CD4-positive, alpha-beta T cell (primary cell): ENCODE measurements at places on chromosomes 6 and 20.

- no peak for DNase-seq
These were observed 35.1 kb downstream of the TULP4 start for GRCh38 chr6:158347335-158347734.

- no peak for DNase-seq
These were observed 150.8 kb downstream of the NRN1 start for GRCh38 chr6:5855787-5856470.

GRCh38 chr20:37226889-37227288, 34.7 kb downstream of the GHRH start:
- DNase-seq: no peak

- DNase-seq: no peak
These were observed 112.3 kb downstream of the ARID1B start for GRCh38 chr6:156889469-156889868.

GRCh38 chr6:8113131-8113654, 10.8 kb upstream of the EEF1E1 start:
- DNase-seq: no peak

DNA sequence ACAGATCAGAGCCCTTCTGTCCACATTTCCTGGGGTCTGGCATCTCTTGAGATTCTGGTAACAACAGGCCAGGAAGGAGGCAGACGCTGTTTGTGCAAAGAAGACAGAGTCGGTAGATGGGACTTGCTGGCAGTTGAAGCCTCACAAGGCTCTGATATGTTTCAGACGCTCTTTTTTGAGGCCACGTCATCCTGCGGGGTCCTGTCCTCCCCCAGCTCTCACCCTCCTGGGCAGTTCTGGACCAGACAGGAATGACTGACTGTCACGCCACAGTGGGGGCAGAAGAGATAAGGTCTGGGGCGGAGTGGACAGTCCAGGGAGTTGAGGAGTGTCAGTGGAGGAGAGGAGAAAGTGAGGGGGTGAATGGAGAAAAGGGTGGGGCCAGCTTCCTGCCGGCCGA, 87.1 kb upstream of the SULF2 start:
- DNase-seq: no peak

DNA sequence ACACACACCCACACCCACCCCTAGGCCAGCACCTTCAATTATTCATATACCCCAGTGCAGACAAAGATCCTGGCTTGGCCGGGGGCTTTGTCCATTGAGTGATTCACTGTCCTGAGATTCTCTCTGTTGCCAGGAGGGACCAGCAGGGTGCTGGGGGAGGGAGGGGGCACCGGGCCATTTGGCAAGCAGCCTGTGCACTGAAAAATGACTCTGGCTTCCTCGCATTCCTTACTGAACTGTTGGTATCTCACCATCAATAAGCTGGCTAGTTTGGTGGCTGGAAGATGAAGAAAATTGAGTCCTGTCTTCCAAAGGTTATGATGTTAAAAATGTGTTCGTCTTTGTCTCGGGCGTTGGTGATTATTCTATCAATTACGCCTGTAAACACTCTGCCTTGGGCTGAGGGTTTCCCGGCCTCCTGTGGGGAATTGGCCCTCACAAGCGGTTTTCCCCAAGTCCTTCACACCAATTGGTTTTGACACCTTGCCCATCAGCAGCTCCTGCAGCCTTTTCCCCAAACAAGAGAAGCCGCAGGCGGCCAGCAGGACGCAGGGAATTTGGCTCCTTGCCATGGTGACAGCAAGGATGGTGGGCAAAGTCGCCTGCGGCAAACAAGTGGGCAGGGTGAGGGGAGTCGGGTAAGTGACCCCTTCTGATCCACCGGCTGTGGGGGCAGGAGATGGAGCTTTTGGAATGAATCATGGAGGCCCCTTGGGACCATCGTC, 4.9 kb downstream of the VSTM2L start:
- no peak for DNase-seq

DNA sequence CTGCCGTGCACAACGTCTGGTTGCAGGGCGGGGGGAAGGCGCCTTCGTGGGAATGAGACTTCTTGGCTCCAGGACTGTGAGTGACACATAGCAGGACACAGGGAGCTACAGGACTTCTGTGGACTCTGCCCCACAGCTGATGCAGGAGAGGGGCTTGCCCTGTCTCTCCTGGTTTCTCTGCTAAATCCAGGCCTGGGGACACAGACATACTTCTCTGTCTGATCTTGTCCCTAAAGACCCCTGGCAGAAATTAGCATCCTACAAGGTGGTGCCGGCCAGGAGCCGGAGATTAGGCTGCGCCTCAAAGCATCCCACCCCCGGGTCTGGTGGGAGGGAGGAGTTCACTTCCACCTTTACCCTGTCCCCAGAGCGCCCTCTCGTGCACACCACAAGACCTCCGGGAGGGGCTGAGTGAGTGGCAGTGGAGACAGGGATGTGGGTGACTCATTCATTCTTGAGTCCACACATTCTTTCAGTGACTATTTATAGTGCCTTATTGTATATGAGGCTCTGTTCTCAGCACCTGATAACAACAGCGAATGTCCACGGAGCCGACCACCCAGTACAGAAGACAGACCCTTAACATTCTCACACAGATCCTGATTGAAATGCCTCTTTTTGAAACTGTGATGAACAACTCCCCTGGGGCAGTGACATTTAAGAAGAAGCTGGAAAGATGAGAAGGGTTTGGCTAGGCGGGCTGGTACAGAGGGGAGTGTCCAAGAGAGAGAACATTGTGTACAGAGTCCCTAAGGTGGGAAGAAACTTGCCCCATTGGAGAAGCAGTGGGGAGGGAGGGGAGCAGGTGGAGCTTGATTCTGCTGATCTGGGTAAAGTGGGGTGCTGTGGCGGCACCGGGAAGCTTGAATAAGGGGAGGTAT, 39.0 kb downstream of the GMPR start:
- DNase-seq: no peak

DNA sequence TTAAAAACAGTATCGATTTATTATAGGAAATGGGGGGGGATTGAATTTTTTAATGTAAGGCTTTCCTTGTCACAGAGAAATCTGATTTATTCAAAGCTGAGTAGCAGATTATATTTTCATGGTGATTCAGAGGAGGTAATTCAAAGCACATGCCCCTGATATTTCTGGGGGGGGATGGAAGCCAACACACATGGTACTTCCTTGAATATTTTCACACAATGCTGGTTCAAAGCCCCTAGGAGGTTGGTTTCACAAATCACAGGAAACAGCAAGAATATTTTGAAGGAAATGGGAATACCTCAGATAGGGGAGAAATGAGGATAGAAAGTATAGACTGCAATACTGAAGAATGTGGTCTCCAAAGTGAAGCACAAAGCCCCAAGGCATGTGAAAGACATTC, 98.8 kb downstream of the RTN4IP1 start:
- no peak for DNase-seq

DNA sequence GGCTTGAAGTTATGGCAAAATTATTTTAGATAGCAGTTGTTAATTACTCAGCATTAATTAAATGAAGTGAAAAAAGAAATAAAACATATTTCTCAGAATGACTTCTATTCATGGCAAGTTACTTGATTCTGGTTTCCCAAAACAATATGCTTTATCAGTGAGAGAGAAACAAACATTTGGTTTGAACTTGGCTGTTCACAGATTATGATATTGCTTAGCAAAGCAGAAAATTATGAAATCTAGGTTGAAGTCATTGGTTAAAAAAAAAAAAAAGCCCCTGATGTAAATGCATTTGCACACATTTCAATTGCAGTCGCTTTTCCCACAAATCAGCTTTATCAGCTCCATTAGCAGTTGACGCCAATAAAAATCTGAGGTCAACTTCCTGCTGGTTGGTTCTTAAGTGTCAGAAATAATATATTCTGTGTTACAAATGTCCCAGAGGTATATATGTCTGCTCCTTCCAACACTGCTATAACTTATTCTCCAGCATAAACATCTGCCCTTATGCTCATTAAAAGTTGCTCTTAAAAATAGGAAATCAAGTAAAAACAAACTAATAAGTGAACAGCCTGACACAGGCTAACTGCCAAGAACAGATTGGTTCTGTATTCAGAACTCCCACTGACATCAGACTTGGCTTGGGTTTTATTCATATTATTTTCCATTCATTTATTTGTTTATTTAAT, 275.4 kb downstream of the PHF3 start:
- no peak for DNase-seq

GRCh38 chr20:16265334-16265733, 307.9 kb downstream of the KIF16B start:
- DNase-seq: no peak

GRCh38 chr20:46903937-46904336, 9.3 kb downstream of the EYA2 start:
- no peak for DNase-seq

- DNase-seq: no peak
These were observed 135.8 kb upstream of the MAP3K7 start for GRCh38 chr6:90722648-90723047.

GRCh38 chr6:7604003-7604402, 14.0 kb downstream of the SNRNP48 start:
- DNase-seq: no peak

DNA sequence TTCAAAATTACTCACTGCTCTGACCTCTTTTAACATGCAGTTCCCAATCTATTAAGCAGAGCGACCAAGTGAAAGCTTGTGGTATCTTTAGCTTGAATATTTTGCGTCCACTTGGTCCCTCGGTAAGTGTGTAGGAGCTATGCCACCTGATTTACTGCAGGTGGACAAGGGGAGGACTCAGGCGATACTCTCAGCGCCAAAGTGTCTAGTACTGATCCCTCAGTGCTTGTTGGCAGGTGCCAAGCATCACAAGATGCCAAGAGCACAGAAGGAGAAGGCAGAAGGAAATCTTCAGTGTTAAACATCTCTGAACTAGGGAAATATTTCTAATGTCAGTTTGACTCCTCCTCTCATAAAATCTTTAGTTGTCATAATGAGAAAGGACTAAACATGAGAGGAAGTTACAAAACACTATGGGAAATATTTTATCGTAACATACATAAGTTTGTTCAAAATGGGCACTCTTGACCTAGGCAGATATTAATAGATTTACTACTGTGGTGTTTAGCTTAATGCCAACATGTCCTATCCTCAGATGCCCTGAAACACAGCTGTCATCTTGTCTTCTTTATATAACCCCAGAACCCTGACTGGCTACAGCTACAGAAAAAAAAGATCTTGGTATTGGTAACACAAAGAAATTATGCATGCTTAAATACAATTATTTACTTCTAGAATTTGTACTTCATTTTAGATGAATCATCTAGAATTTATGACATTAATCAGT, 19.5 kb downstream of the NHLRC1 start:
- DNase-seq: no peak

DNA sequence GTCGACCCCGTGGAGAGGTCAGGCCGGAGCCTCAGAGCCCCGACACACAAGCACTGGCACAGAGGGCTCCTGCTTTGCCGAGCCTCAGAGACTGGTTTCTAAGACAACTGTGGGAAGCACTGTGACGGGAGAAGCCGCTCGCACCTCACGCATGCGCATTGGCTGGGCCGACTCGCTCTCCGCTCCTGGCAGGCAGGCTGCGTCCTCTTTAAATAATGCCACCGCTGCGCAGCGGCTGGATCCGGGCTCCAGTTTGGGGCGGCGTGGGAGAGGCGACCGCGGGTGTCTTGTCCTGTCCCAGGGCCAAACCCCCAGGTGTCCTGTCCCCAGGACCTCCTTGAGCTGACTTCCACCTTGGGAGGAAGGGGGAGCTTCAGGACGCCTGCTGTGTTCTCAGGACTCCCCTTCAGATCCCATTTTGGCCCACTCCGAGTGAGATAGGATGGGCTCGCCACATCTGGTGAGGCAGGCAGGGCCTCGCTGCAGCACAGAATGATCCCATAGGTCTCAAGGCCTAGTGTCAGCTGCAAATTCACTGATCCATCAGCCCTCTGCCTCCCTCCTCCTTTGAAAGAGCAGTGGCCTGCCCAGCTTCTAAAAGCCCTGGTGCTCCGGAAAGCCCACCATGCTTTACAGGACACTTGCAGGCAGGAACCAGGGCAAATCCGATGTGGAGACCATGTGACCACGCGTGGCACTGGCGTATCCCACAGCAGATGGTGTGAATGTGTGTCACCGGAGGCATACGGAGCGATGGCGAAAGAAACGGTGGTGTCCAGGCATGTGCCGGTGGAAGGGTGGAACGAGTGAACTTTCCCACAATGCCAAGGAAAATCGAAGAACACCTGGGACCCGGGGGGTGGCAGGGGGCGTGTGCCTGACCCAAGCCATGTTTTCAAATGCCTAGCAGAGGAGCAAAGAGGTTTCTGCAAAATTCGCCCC, 169.3 kb upstream of the ZNF337 start:
- DNase-seq: peak; percentile 68

GRCh38 chr20:24163506-24163905, 174.9 kb upstream of the GGTLC1 start:
- no peak for DNase-seq

DNA sequence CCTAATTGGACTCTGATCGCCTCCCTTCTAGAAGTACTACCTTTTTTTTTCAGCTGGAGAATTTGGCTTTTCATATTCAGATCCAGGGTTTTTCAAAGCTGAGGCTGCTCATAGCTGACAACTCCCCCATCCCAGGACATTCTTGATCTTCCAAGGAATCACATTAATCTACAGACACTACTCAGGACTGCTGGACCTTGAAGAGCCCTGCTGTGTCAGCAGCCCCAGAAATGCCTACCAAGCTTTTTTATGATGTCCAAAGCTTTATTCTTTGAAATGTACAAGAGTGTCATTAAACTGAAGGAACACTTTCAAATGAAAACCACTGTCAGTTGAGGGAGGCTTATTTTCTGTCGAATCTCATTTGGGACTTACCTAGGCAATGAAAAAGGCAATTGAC, 704.1 kb downstream of the PTPRT start:
- no peak for DNase-seq

DNA sequence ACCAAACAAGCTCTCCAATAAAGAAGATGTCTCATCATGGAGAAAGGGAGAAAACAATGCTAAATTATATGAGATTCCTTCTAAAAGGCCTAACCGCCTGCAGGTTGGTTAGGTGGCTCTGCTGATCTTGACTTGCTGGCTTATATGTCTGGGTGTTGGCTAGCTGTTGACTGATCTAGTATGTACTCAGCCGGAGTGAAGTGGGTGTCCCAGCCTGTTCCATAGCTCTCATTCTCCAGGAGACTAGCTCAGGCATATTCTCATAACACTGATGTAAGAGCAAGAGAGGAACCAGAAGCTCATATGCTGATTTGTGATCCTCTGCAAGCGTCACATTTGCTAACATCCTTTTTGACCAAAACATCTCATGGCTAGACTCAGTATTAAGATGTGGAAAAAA, 473.0 kb downstream of the BMP2 start:
- DNase-seq: no peak

DNA sequence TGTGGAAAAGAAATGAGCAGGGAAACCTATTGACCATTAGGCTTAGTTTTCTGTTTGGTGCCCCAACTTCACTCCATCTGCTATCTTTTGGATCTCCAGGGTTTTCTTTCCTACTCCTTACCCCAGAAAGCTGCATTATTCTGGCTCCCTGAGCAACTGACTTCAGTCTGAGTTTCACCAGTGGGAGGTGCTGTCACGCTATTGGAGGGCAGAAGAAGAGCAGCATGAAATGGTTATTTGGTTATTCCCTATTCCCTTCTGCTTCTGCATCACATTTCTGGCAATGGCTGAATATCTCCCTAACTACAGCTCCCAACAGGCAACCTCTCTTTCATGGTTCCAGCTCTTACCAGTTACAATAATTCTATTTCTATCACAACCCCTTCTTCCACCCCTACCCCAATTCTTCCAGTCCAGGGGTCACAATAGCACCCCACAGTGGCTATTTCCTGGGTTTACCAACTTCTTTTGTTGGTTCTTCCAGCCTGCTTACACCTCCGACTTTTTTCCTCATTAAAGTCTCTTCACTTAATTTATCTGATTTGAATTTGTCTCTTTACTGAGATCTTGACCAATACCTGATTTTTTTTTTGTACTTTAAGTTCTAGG, 311.5 kb downstream of the PLCB1 start:
- no peak for DNase-seq

- DNase-seq: no peak
These were observed 43.8 kb downstream of the TMEM244 start for GRCh38 chr6:129817332-129817731.
